ENCODE measurements at places on chromosomes 1 and 21. TPM values are rescaled to one million over a fixed set of nuclear protein-coding genes. Genes with fewer than 3 reads are reported as not detected.

Gene FAM151A
- polyA plus RNA-seq: 0.36 TPM

Gene RAB7B
- 13.3 TPM for polyA plus RNA-seq

Gene HOOK1
- 1.6 TPM for polyA plus RNA-seq

Gene GNAI3
- polyA plus RNA-seq: 8.8 TPM

Gene AK5
- 10.9 TPM for polyA plus RNA-seq

Gene ASCL5
- 0.13 TPM for polyA plus RNA-seq

Gene IGSF5
- 1.5 TPM for polyA plus RNA-seq

Gene RNF11
- 94.5 TPM for polyA plus RNA-seq

Gene CD55
- 19.9 TPM for polyA plus RNA-seq

GRCh38 chr1:11682287-11682771 lies 1.4 kb upstream of the MAD2L2 start:
- no peak for DNase-seq

GRCh38 chr1:153543736-153544135 lies 1.9 kb downstream of the S100A4 start:
- DNase-seq: no peak

GRCh38 chr1:75725266-75725665 lies 757 bp downstream of the ACADM start:
- DNase-seq: peak; percentile 16

DNA sequence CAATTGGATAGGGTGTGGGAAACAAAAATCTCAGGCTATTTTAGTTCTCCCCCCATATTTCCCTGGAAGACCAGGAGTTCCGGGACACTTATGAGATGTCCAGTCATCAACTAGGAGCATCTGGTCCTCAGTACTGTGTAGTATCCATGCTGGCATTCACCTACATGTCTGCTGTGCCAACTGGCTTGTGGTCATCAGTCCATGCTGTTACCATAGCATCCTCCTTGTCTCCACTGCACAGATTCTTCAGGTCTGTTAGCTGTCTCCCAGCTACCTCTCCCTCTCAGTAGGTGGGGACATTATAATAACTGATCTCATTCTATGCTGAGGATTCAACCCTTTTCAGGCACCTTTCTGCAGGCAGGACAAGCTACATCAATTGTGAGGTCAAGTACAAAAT lies 302.9 kb downstream of the BARHL2 start:
- no peak for DNase-seq

GRCh38 chr1:161381707-161382106 lies 14.0 kb upstream of the CFAP126 start:
- DNase-seq: no peak

DNA sequence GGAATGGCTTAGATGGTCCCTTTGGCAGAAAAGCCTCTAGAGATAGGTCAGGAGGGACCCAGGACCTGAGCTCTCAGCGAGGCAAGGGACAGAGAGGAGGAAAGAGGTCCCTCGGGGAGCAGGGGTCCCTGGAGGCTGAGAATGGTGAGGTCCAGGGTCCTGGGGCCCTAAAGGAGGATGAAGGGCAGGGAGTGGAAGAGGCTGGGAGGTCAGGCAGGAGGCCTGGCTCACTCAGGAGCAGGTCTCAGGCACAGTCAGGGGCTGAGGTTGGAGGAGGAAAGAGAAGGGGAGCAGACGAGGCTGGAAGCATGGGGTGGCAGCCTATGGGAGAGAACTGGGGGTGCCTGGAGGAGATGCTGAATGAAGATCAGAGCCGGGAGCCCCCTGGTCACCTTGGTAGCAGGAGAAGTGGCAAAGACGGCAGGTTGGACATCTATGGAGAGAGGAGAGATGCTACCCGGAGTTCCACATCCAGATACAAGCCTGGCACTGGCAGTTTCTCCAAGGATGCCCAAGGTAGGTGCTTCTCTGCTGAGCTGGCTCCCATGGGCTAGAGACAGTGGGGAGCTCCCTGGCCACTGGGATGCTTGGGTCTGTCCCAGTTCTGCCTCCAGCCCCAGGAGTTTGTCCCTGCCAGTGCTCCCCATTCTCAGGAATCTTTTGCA lies 22.6 kb downstream of the IGFN1 start:
- no peak for DNase-seq

DNA sequence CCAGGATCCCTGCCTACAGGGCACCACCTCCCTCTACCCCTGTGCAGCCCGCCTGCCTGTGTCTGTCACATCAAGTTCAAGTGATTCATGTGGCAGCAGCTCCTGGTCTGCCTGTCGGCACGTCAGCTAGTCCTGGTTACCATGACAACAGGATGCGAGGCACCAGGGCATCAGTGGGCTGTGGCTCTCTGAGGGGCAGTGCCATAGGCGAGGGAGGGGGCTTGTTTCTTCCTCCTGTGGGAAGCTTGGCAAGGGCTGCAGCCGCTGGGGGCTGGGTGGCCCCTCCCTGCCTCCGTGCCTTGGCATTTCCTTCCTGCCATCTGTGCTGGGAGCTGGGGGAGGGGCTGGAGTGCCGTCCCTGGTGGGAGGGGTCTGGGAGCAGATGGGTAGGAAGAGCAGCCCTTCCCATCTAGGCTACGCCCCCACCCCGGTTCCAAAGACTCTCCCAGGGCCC lies 43.1 kb downstream of the FOXO6 start:
- no peak for DNase-seq

DNA sequence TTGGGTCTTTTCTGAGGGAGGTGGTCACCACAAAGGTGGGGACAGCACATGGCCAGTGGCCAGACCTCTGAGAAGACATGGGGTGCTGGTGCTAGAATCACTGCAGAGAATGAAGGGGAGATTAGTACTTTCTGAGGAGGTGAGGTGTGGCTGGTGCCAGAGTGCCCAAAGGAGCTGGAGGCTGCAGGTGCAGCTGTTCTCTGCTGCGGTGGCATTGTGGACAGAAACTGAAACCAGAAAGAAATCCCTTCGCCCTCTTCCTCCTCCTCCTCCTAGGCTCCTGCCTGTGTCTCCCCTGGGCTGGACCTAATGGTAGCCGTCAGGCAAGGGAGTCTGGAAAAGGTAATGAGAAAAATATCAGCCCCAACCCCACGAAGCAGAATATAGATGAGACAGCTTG lies 261.7 kb downstream of the TM2D1 start:
- DNase-seq: no peak

DNA sequence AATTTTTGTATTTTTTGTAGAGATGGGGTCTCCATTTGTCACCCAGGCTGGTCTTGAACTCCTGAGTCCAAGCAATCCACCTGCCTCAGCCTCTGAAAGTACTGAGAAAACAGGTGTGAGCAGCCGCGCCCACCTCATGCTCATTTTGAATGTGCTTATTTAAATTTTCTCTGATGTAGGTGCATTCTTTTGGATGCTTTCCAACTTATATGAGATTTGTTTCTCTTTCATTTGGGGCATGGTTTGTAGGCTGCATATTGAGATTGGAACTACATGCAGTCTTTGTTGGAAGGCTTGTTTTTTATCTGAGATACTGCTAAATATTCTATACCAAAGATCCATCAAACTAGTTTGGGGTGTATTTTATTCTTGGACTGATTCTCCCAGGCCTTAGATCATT lies 81.0 kb upstream of the IVNS1ABP start:
- DNase-seq: no peak

DNA sequence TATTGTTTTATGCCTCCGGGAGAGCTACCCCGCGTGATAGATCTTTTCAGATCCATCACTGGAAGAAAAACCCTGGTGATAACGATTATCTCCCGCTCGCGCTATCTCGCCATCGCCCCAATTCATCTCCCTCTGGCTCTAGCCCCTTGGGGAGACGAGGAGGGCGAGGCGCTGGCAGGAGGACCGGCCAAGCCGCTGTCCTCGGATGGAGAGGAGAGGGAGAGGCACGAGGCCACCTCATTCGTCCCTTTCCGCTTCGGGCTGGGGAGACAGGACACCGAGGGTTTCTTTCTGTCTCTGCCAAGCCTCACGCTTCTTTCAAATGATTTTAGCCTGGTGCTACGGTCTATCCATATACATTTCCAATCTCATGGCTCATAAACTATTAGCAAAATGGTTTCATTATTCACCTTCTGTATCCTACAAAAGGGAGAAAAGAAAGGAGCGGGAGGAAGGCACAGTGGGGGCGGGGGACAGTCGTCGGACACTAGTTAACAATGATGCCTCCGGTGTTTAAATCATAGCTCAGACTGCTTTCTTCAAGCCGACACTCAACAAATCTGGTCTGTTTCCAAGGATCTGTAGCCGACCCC lies 415.0 kb upstream of the ESRRG start:
- peak; percentile 34 for DNase-seq

- DNase-seq: no peak
Measured at GRCh38 chr1:29543586-29543985, 307.3 kb downstream of the PTPRU start.

DNA sequence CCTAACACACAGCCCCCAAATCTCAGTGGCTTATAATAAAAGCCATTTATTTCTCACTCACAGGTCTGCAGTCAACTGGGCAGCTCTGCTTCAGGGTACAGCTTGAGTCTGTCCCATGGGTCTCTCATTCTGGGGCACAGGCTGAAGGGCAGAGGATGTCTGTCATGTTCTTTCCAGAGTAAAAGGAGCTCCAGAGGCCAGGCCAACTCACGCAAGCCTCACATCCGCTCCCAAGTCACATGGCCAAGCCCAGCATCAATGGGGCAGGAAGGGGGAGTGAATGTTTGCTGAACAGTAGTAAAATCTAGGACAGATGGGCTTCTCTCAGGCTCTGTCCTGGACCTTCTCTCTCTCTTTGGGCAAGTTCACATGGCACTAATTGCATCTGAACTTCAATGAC lies 7.1 kb upstream of the SSBP3 start:
- DNase-seq: no peak

GRCh38 chr1:85240643-85241042 lies 18.8 kb downstream of the C1orf52 start:
- no peak for DNase-seq

- peak; percentile 67 for DNase-seq
Measured at GRCh38 chr1:193406901-193407300, 220.5 kb upstream of the B3GALT2 start.

DNA sequence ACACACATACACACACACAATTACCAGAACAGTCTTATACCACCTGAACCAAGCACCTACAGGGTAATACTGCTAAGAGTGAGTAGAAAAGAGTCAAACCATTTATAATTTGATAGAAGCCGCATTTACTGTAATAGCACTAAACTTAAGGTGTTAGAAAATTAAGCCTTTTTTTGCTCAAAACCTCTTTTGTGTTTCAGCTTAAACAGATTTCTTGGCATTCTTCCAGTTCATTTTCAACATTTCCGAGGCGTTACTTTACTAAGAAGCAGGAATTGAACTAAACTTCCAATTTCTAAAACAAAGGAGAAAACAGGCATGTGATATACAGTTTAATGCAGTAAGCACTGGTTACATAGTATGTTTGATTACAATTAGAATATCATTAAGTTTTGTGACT lies 387.2 kb downstream of the NCAM2 start:
- DNase-seq: no peak

- no peak for DNase-seq
Measured at GRCh38 chr1:38512789-38513188, 346.8 kb downstream of the RRAGC start.

- DNase-seq: no peak
Measured at GRCh38 chr1:238811211-238811879, 575.0 kb upstream of the CHRM3 start.

DNA sequence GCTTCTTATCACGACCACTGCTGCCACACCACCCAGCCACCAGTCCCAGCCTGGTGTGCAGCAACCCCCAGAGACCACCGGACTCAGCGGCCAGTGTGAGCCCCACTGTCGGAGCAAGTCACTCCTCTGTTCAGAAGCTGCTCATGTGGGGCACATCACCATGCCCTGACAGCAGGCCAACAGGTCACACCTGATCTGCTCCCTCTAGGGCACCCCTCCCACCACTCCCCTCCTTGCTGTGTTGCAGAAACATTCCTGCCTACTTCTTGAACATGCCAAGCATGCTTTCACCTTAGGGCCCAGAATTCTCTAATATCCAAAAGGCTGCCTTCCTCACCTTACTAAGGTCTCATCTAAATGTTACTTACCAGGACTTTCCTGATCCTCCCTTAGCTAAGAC lies 146.5 kb downstream of the SLC45A1 start:
- DNase-seq: no peak

DNA sequence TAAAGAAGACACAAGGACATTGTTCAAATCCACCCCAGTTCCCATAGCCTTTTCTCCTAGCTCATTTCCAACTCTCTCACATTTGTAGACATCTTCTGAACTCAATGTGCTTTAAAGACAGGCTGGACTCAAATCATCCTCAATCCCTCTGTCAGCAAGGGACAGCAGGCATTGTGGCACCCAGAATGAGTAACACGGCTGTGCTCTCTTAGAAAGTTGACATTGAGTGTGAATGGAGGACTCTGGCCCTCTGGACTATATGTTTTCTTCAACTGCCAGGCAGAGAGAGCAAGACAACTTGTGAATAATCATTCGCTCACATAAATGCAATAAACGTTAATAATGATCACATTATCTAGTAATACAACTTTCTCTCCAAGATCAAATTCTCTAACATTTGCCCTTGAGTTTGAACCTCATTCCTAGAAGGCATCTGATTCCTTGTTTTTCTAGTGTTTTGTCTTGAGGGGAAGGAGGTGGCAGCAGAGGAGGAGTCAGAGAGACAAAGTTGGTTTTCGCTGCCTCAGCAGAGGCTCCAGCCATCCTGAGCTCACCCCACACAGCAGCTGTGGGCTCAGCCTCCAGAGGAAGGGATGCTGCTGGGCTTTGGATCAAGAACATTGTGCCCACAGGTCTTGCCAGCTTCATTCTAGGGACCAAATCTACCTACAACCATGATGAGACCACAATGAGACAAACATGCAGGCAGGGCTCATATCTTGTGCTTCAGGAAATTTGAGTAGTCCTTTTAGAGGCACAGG lies 85.1 kb downstream of the BCAR3 start:
- DNase-seq: no peak

GRCh38 chr1:53735681-53736080 lies 3.3 kb downstream of the GLIS1 start:
- DNase-seq: no peak

- no peak for DNase-seq
Measured at GRCh38 chr1:224621813-224622682, 5.9 kb downstream of the CNIH3 start.

GRCh38 chr1:207867136-207868109 lies 43.5 kb downstream of the CD34 start:
- DNase-seq: peak; percentile 58
